Iris pigment epithelial cell (primary cell): ENCODE measurements at places on chromosomes 1 and 21.

- DNase-seq: no peak
Measured at GRCh38 chr1:211831558-211832323, 1.2 kb upstream of the LPGAT1 start.

- peak; percentile 69 for DNase-seq
Measured at GRCh38 chr1:172089768-172090510, 248.6 kb downstream of the DNM3 start.

DNA sequence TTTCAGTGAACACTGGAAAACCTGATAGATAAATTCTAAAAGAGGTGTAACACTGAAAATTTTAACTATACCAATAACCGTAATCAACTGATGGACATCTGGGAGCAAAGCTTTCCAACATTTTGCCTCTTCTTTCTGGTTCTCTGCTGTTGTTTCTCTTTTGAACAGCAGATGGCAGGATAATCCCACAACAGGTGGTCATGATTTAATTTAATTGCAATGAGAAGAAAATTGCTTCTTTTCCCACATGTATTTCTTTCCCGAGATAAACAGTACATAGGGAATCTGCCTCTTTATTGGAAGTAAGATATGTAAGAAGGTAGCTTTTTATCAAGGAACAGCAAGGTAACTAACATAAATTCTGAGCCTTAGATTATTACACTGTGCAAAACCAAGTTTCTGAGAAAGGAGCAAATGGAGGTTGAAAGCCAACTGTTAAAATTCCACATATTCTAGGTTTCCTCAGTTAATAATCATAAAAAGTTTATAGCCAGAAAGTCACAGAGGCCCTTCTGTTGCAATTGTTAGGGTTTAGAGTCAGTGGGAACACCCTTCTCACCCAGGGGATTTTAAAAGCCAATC lies 72.9 kb downstream of the RPS6KA1 start:
- DNase-seq: peak; percentile 56

DNA sequence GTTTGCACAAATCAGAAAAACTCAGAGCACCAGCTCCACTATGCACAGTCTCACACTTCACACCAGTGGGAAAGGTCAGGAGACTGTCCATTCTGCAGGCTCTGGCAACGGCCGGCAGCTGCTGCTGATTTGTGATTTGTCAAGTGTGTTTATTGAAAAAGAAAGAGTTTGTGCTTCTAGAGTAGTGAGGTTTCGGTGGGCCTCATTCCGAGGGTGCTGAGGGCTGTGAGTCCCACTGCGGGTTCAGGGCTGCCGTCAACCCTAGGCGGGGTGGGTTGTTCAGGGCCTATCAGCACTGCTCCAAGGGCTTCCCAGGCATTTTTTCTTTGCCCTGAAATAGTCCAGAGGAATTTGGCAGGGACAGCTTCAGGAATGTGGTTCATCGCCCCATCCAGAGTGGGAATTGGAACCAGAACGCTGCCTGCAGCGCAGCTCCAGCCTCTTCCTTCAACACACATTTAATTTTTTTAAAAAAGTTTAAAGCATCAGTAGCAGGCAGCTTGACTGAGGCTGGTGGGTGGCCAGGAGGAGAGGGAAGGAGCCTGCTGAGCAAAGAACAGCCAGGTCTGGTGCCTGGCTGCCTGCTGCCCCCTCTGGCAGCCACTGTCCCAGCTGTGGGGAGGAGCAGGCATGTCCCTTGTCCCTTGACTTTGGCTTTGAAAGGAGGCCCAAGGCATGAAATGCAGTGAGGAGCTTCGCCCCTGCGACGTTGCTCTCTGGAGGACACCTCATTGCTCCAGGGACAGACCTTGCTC lies 19.7 kb downstream of the STUM start:
- DNase-seq: no peak

- DNase-seq: no peak
Measured at GRCh38 chr1:29177022-29177705, 4.5 kb downstream of the SRSF4 start.

DNA sequence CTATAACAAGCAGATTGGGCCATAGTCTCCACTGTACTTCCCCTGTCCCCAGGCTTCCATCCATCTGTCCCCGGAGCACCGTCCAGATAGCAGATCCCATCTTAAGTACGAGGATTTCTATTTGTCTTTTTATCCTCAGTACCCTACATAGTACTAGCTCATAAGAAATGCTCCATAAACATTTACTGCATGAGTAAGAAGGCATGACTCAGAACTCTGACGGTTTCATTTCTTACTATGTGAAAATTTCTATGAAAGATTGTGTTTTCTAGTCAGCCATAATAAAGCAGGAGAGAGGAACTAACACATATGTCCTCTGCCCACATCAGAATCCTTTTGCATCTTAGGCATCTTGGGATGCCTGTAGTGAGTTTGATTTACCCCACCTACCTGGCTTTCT lies 49.5 kb downstream of the CHD1L start:
- peak; percentile 89 for DNase-seq

DNA sequence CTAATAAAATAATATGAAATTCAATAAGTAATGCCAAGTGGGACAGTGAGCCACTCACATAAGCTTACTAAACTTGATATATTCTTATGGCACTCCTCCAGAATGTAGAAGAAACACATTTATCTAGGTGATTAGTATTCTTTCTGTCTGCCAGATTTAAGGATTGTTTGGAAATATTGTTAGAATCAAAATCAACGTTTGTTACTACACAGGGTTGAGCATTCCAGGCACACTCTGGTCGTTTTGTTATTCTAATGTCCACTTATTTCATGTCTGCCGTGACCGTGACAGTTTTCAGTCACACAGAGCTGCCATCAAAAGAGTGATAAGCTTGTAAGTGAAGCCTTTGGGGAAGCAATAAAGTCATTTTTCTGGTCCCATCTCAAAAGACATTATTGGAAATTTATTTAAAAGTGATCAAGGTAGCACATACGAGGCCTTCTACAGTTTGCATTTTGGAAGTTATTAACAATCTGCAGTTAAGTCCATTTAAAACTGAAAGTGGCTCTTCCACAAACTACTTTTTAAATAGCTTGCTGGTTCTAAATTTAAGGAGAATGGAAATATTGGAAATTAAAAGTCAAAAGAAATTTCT lies 38.0 kb downstream of the NFIA start:
- DNase-seq: no peak

- DNase-seq: no peak
Measured at GRCh38 chr21:45887788-45888187, 93.8 kb upstream of the COL6A1 start.

- no peak for DNase-seq
Measured at GRCh38 chr1:34695580-34695979, 59.3 kb upstream of the GJB5 start.

GRCh38 chr1:5907966-5908365 lies 84.3 kb downstream of the NPHP4 start:
- DNase-seq: no peak

- DNase-seq: peak; percentile 7
Measured at GRCh38 chr1:107141491-107142126, 770 bp downstream of the NTNG1 start.

DNA sequence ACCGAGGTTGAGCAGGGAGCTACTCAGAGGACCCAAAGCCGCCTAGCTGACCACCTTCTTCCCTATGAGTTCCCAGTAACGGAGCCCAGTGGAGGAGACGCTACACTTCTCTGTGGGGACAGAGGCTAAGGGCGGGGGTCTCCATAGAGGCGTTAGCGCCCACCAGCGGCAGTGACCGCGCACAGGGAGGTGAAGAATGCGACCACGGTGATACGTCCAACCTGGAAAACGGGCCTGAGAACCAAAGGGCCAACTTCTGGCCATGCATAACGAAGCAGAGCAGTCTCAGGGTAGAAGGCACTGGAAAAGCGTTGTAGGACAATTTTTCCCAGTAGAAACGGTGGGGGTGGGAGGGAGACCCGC lies 400 bp upstream of the COG2 start:
- no peak for DNase-seq

DNA sequence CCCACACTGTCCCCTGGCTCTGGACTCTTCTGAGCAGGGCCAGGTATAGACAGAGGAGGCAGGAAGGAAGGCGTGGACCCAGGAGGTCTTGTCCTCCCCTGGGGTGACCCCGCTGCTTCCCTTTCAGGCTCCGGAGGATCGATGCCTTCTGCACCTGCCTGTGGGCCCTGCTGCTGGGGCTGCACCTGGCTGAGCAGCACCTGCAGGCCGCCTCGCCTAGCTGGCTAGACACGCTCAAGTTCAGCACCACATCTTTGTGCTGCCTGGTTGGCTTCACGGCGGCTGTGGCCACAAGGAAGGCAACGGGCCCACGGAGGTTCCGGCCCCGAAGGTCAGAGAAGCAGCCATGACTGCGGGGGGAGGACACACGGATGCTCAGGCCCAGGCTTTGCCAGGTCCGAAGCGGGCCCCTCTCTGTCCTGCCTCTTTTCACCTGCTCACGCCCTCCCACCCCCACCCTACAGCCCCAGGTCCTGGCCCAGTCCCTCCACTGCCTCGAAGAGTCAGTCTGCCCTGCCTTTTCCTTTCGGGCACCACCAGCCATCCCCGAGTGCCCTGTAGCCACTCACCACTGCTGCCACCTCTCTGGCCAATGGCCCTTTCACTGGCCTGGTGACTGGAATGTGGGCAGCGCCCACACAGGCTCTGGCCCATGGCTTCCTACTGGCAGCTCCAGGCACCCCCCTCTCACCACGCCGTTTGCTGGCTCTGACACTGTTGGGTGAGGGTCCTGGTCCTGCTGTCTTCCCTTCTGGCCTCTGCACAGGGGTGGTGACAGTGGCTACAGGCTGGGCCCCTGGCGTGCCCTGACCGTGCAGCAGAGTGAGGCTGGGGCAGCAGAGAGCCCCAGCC lies 13.5 kb downstream of the TMEM201 start:
- no peak for DNase-seq

- peak; percentile 15 for DNase-seq
Measured at GRCh38 chr1:82269431-82269830, 468.7 kb downstream of the ADGRL2 start.

GRCh38 chr21:34156957-34157356 lies 83.6 kb downstream of the MRPS6 start:
- DNase-seq: no peak

DNA sequence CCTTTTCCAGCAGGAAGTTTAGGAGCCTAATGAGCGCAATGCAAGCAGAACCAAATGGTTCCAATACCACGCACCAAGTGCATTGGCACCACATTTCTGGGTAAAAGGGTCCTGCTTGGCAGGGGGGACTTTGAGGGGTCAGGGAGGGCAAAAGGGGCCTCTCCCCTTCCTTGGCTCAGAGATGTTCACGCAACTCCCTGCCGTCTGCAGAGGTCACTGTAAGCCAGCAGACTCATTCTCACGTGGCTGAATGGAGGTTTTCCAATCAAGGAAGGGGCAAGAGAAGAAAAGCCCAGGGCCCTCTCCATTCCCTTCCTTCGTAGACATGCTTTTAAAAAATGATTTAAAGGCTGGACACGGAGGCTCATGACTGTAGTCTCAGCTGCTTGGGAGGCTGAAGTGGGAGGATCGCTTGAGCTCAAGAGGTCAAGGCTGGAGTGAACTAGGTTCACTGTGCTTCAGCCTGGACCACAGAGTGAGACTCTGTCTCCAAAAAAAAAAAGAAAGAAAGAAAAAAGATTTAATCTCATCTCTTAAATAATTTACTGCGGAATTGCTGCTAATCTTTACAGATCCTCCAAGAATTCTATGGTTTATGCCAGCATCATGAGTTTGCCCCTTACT lies 80.3 kb downstream of the RUNX3 start:
- peak; percentile 24 for DNase-seq

DNA sequence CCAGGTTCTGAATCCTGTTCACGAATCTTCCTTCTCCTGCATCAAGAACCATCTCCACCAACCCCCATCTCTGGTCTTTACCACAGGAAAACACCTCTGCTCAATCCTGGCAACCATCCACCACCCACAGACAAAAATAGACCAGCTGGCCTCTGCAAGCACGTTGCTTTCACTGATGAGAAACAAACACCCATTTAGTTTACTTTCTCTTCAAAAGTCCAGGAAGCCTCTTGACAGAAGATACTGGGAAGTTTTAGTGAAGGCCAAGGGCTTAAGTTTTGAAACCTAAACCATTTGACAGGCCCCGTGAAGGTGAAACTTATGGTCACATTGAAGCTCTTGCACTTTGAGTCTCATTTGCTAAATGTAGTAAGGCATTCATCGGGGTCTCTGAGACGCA lies 122.6 kb upstream of the PPP2R5A start:
- DNase-seq: peak; percentile 89

GRCh38 chr1:223144431-223144830 lies 1.4 kb upstream of the TLR5 start:
- DNase-seq: no peak

GRCh38 chr1:49125746-49126145 lies 349.1 kb upstream of the BEND5 start:
- no peak for DNase-seq

GRCh38 chr1:248625971-248626370 lies 8.9 kb downstream of the OR2T11 start:
- DNase-seq: no peak

GRCh38 chr1:198598796-198599321 lies 40.0 kb upstream of the PTPRC start:
- no peak for DNase-seq

GRCh38 chr1:6052543-6053205 lies 7.0 kb downstream of the KCNAB2 start:
- DNase-seq: peak; percentile 68

- DNase-seq: no peak
Measured at GRCh38 chr1:9628541-9629444, 22.7 kb upstream of the PIK3CD start.

GRCh38 chr1:247180581-247180980 lies 8.8 kb upstream of the ZNF124 start:
- DNase-seq: no peak

DNA sequence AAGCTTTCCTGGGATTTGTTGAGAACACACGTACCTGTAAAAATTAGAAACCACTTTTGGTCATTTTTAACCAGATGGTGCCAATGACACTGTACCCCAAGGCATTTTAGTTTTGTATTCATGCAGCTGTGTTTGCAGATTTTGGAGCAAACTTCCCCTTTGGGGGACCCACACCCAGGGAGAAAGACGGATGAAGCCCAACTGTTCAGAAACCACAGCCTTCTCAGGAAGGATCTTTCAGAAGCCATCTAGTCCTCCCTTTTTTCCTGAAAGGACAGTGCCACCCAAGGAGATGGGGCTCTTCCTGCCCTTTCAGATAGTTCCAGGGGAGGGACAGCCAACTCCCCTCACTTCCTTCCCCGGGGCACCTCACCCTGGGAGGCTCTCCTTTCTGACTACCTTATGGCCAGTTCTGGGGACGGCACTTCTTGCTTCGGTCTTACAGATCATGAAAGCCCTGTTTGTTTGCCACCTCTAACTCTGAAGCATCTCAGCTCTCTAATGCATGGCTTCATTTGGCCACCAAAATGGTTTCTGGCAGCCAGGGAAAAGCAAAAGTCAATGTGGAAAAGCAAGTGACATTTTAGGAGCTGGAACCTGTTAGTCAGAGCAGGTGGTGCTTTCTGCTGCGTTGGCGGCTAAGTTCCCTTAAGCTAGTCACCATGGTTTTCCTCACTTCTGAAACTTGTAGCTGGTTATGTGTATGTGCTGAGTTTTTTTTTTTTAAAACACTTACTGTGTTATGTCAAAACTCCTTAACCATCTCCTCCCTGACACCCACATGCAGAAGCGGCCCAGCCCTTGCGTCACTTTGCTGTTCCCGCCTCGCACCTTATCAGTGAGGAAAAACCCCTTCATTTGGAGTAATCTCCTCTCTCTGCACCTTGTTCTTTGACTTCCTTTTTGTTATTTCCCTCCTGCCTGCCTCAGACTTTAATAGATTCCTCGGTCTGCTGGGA lies 10.1 kb downstream of the TMCC2 start:
- DNase-seq: no peak
